Stimulated activated memory B cell treated with anti-CD40 and anti-IgM and Interleukin-4, amounts not matched to agents 10 μg/mL and 1 μg/mL and 100 μg/mL, for 72 hours (primary cell): ENCODE measurements at places on chromosomes 16 and 17.

DNA sequence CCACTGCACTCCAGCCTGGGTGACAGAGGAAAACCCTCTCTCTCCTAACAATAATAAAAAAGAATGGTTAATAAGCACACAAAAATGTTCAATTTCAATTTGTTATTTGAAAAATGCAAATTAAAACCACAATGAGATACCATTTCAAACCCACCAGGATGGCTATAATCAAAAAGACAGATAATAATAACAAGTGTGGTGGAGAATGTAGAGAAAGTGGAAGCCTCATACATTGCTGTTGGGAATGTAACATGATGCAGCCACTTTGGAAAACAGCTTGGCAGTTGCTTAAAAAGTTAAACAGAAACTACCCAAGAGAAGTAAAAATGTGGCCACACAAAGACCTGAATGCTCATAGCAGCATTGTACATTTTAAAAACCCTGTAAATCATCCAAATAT is 51.8 kb upstream of the MAP3K14 start:
- ATAC-seq = no peak

DNA sequence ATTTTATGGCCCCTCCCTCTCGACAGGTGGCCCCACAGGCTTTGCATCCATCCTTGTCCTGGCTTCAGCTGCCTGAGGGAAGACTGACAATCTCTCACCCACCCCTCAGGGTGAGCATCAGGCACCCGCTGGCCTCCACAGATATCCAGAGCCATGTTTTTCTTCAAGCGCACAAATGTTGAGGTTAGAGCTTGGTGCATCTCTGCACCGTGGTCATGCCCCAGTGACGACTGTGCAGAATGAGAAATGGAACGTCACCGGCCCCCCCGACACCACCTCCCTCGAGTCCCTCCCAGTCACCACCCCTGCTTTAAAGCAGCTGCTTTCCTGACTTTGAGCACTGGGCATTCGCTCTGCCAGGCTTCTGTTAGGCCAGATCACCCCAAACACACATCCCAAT is 19.8 kb upstream of the TIMP2 start:
- ATAC-seq = no peak

DNA sequence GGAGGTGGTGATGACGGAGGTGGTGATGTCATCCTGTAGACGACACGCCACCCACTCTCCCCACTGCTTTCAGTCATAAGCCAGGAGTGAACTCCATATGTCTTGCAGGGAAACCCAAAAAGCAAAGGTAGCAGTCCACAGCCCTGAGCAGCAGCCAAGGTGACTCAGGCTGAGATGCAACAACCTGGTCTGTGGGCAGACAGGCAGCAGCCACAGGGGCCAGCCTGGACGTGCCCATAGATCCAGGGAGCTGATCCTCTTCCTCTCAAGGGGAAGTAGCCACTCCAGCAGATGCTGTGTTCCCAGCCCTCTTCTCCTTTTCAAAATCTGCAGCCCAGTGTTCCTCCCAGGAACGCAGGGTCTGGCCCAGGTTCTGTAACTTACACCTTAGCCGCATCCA is 17.3 kb upstream of the CIITA start:
- ATAC-seq = no peak

GRCh38 chr16:57938936-57939871 is 31.7 kb downstream of the CNGB1 start:
- ATAC-seq = no peak

GRCh38 chr16:74099530-74099929 is 197.1 kb upstream of the PSMD7 start:
- no peak for ATAC-seq

GRCh38 chr16:10828851-10829366 is 10.3 kb upstream of the TVP23A start:
- ATAC-seq = no peak

- ATAC-seq = no peak
Observed at GRCh38 chr16:74302341-74302740, 5.7 kb downstream of the PSMD7 start.

DNA sequence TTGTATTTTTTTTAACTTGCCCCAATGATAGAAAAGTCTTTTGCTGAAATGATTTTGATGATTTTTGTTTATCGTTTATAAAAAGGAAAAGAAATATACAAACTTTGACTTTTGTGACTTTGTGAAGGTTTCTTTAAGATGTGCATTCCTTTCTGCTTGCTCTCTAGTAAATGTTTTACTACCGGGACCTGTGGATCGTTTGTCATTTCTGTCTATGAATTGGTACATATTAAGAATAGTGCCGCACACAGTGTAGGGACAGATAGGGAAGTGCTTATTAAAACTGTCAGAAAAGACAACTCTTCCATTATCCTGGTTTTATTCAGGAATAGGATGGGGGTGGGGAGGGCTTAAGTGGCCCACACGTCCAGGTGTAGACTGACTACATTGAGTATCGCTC is 8.1 kb upstream of the PSMC5 start:
- no peak for ATAC-seq

- no peak for ATAC-seq
Observed at GRCh38 chr17:55722742-55723487, at the start of gene TMEM100. TSS of gene TMEM100 (minus strand) at chr17:55722864. CDS start at chr17:55721070, 1,794 bp downstream.

- no peak for ATAC-seq
Observed at GRCh38 chr17:81553616-81554181, 1.5 kb upstream of the FAAP100 start.

DNA sequence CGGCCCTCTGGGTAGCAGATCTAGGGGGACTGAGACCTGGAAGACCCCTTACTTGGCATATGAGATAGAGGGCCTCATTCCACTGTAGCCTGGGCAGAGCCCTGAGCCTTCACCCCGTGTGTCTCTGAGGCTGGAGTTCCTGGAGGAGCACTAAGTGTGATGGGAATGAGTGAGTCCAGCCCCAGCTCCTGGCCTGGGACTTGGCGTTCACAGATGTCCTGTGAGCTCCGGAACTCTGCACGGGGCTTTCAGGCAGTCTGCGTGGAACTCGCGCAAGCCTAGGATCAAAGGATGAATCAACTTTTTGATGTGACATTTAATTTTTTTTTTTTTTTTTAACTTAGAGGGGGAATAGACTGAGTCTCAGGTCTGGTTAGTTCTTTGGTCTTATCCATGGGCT is 1.8 kb downstream of the NKD1 start:
- ATAC-seq = no peak
